ENCODE measurements at places on chromosomes 5 and 9.

GRCh38 chr5:78907255-78907891, 77.7 kb downstream of the ARSB start:
- DNase-seq = no peak

DNA sequence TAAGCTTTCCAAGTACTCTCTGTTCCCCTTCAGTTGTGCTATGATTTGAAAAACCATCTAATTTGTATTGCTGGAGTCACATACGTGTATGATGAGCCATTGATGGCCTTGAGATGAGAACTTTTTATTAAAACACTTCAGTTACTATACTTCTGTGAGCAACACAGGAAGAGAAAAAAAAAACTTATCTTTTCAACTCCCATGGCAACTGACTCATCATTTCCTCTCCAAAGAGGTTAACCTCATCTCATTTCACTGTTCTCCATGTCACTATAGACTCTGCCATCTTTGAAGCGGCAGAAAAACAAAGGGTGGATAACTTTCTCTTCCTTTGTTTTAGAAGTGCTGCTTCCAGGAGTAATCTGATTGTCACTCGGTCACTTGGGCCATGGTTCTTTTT, 104.3 kb upstream of the PCSK1 start:
- DNase-seq = peak; percentile 3

DNA sequence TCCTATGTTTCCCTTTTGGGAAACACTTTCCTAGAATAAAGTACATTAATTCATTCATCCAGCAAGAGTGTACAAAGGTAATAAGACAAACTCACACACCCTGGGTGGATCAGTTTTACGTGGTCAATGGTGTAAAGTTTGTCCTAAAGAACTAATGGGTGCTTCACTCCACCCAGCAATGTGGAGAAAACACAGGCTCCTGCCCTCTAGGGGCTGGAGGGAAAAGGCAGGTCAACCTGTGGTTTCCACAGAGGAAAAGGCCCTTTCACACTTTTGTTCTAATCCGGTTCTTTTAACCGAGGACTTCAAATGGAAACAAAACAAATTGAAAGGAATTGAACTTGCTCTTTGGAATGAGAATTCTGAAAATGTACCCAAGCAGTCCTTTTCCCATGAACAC, 80.9 kb upstream of the SPOCK1 start:
- no peak for DNase-seq

DNA sequence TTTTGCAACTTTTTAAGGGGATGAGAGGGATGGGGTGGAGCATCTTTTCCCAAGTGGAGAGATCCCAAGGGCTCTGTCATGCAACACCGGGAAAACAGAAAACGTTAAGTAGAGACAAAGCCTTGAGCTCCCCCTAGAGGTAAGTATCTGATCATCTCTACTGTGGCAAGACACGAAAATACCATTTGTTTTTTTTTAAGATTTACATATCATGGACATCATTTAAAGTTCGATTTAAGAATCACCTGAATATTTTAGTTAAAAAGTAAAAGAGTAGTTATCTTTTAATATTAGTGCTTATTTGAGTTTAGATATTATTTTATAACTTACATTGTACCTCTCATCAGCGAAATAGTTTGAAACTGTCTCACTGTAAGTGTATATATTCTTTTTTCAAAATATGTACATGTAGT, 200.4 kb downstream of the LRRC70 start:
- peak; percentile 45 for DNase-seq

GRCh38 chr5:79536193-79536906, 22.4 kb upstream of the HOMER1 start:
- no peak for DNase-seq

DNA sequence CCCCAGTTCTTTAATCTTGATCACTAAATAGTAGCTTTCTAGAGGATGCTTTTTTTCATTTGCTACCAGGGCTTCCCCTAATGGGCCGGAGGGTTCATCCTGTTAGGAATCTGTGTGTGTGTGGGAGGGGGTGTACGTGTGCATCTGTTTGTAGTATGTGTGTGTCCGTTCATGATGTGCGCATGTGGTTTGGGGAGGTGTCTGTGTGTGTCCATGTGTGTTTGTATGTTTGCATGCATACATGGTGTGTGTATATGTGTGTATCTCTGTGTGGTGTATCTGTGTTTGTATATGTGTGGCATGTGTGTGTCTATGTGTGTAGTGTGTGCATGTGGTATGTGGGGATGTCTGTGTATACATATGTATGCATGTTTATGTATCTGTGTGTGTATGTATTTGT, 106.2 kb downstream of the SYK start:
- no peak for DNase-seq

- no peak for DNase-seq
Observed at GRCh38 chr9:17993024-17993423, 414.2 kb downstream of the SH3GL2 start.

GRCh38 chr9:89751079-89751825, 146.4 kb downstream of the GADD45G start:
- DNase-seq = no peak

GRCh38 chr5:133741396-133741795, 129.1 kb upstream of the FSTL4 start:
- DNase-seq = no peak

GRCh38 chr5:103866169-103866568, 303.6 kb upstream of the NUDT12 start:
- DNase-seq = no peak

DNA sequence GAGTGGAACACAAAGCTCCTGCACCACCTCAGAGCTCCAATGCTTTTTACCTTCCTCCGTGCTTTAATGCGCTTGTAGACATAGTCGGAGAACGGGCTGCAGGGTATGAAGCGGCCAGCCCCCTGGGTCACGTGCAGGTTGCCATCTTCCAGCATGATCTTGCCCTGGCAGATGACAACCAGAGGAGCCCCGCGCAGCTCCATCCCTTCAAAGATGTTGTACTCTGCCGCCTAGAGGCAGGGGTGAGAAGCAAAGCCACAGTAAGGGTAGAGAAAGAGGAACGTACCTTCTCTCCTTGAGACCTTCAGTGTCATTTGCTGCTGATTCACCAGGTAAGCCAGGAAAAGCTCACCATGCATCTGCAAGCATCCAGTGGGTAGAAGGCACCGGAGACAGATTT, 112.3 kb downstream of the DPYSL3 start:
- DNase-seq = peak; percentile 6

DNA sequence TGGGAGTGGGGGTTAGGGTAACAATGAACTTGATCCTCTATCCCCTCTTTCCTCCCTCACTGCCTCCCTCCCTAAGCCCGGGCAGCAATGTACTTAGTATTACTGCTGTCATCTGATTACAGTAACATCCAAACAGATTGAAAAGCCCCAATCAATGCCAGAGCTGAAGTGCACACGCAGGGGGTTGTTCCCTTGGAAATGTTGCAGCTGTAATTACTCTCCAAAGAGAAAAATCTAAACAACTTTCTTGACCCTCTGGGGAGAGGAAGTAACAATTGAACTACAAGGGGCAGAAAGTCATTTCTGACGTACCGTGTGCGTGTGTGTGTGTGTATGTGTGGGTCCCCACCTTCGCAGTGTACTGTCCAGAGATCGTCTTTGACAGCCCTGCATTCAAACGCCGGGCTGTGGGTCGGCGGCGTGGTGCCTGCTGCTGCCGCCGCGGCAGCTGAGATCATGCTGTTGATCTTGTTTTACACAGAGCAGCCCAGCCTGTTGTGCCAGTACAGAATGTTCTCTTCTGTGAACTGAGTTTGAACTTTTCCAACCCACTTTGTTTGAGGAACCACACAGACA, 66.0 kb upstream of the KLF9 start:
- no peak for DNase-seq

GRCh38 chr5:1030801-1031271, 22.2 kb downstream of the NKD2 start:
- DNase-seq = no peak

- DNase-seq = no peak
Observed at GRCh38 chr5:96972599-96973334, 36.9 kb downstream of the LNPEP start.

- DNase-seq = no peak
Observed at GRCh38 chr5:141560151-141560550, 58.6 kb downstream of the DIAPH1 start.

DNA sequence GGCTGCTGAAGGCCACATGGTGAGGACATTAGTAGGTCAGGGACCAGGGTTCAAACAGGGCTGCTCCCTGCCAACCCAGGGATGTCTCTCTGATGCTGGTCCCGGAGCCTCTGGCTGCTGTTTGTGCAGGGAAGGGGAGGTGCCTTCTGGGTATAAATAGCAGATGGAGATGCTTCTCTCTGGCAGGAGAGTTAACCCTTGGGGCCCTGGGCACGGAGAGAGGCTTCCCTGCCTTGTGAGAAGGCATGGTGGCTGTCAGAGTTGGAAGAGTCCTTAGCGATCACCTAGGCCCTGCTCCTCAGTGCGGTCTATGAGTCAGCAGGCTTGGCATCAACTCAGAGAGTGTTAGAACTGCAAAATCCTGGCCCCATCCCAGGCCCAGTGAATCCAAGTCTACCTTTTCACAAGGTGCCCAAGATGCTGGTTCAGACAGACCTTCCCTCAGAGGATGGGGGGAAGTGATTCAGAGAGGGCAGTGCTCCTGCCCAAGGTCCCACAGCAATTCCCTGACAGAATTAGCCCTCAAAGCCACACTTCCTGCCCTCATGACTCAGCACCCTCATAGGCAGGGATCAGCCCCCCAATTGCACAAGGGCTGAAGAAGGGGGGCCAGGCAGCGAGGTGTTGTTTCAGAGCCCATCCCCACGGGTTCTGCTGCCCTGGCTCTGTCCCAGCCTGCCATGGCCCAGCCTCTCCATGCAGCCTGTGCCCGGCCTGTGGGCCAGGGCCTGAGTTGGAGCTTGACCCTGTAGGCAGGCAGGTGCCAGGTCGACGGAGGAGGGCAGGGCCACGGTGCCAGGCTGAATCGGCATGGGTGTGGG, 25.6 kb downstream of the CAMK2A start:
- peak; percentile 32 for DNase-seq

DNA sequence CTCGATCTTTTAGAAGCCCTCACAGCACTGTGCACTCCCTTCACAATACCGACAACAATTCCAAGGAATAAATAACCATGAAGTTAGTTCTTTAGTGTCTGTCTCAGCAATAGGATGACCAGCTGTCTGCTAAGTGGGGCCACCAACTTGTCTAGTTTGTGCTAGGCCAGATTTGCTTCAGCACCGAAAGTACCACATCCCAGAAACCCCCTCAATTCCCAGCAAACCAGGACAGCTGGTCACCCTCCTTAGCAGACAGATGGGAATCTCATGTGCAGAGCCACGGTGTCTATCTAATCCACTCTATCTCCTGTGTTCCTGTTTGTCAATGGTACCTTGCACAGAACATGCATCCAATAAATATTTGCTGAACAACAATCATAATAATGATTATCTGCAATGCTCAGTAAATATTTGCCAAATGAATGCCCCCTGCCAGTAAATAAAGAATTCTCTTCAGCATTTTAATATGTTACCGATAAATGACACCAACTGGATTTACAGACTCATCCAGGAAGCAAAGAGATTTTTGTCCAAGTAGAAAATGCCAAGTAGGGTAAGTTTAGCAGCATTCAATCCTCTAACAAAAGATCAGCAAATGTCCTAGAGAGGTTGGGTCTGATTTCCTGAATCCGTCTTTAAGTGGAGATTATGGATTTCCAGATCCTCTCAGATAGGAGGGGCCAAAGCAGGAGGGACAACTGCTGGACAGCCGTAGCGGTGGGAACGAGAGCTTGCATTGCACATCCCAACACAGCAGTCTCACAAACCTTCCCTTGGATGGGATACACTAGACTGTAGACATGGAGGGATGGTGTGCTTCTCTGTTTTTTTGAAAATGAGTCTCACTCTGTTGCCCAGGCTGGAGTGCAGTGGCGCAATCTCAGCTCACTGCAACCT, 51.9 kb upstream of the ANKRD33B start:
- DNase-seq = no peak

DNA sequence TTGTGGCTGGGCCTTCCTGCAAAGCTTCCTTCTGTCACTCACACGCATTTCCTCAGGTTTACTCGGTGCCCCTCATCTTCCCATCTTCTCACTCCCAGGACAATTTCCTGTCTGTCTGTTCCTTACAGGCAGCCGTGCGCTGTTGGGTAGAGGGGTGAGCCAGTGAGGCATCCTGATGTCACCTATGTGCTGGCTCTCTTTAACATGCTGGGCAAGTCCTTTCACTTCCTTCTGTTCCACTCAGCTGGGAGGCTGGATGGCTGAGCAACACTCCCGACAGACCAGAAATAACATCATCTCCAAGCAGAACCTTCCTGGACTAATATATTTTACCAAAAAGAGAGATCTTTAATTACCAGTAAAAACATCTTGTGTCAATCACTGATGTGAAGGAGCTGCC, 103.0 kb downstream of the HSD17B3 start:
- DNase-seq = no peak

DNA sequence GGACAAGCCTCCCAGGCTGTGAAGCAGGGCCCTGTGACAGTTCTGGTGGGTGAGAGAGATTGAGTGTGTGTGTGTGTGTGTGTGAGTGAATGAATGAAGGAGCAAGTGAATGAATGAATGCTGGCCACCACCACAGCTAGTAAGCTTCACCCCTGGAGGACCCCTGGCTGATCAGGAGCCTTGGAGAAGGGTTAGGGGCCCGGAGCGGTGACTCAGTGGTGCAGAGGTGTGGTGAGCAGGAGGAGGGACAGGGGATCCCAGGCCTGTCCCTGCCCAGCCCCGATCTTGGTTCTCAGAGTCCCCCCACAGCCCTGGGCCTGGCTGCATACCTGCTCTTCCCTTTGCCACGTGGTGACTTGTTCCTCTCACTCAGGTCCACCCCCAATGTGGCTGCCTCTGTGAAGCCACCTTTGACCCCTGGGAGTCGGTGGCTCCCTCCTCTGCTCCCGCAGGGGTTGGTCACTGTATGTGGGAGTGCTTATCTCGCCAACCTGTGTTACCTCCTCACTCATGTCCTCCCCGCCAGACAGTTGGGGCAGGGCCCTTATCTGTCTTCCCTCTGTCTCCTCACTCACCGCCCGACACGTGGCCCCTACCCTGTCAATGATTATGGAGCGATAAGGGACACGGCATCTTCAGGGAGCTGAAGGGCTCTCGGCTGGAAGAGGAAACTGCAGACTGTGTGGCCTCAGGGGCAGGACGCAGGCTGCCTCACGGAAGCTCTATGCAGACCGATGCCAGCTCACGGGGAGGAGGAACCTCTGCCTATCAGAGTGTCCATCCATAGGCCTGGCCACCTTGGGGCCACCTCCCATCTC, 99.9 kb upstream of the PITX1 start:
- peak; percentile 97 for DNase-seq

GRCh38 chr5:158660726-158661125, 439.0 kb downstream of the EBF1 start:
- DNase-seq = no peak

DNA sequence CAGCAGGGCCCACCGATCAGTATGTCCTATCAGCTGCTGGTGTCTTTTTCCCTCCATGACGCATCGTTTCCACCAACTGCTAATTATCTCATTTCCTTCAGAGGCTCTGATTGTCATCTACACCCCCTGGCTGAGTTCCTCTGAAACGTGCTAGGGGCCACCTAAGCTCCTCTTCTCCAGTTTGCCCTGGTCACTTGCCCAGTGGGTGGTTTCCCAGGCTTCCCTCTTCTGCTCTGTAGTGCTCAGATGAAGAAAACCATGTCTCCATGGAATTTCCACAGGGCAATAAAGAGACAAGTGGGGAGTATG, 65.3 kb downstream of the TSTD2 start:
- DNase-seq = peak; percentile 69

GRCh38 chr5:168282120-168282519, 9.3 kb upstream of the WWC1 start:
- no peak for DNase-seq

Data from K562 (cell line).